ENCODE measurements at places on chromosomes 7 and 10. TPM values are rescaled to one million over a fixed set of nuclear protein-coding genes. Genes with fewer than 3 reads are reported as not detected.

The C1QL3 gene
- not detected for total RNA-seq

The MET gene
- total RNA-seq = not detected

The FAM25A gene
- not detected for total RNA-seq

The AMZ1 gene
- total RNA-seq = not detected

The MBLAC1 gene
- 5.6 TPM for total RNA-seq

DNA sequence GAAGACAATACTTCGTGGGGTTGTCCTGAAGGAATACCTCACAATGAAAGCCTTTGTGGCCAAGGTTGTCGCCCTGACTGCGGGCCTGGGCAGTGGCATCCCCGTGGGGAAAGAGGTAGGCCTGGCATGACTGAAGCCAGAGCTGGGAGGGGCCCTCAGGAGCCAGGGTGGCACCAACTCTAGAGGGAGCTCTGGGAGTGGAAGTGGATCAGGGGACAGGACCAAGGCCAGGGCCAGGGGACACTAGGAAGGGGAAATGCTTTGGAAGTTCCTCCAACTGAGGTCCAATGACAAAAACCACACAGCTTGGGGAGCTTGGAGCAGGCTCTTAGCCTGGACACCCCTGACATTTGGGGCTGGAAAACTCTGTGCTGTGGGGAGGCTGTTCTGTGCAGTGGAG is 5.8 kb downstream of the CLCN1 start:
- DNase-seq = no peak

The HKDC1 gene
- 0.80 TPM for total RNA-seq

- DNase-seq = no peak
Measured at GRCh38 chr10:58921421-58921855, 255.0 kb upstream of the PHYHIPL start.

- DNase-seq = no peak
Measured at GRCh38 chr10:79377557-79378382, 30.5 kb downstream of the PPIF start.

DNA sequence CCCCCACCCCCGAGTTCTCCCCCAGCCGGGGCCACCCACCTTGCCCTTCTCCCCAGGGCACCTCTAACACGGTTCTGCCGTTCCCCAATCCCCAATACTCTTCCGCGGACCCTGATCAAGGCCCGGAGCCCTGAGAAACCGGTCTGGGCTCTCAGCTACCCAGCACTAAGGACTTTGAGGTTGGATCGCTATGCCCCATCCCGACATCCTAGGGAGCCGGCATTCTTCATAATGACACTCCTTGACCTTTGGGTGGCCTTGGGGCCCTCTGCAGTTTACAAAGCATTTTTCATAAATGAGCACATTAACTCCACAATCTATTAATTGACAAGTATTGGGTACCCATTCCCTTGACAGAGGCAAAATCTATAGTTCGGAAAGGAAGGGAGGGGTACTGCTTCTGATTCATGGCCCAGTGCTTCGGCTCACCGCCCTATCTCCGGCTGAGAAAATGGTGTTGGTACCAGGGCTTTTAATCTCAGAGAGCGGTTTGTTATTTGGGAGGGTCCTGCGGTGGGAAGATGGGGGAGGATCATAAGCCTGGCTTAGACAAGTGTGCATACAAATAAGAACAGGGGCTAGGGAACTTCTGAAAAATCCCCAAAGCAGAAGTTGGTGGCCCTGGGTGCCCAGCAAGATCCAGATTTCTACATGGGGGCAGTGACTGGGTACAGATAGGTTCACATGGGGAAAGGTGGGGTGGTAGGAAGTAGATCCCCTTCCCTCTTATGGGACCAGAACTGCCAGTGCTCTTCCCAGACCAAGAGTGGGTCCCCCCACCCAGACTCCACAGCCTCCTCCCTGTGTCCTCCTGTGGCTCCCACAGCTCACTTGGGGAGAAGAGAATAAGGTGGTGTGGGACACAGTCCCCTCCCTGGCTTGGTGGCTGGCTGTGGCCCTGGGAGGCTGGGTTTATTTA is 3.2 kb downstream of the IMPDH1 start:
- DNase-seq = no peak

The CC2D2B gene
- not detected for total RNA-seq

The SEMA3A gene
- total RNA-seq = 0.10 TPM

DNA sequence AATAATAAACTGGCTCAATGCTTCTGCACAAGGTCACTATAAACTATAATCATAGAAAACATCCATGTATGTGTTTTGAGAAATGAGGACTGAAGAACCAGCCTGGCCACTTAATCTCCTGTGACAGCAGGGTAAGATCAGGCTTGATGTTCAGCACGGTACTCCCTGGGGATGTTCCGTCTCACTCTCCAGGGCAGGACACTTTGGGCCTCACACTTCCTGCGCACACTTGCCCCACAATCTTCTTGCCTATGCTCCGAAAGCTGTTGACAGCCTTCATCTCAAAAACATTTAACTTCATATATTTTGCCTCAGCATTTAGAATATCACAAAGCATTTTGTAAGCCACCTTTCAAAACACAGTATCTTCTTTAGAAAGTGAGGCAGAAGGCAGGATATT is 92.7 kb downstream of the PARD3 start:
- no peak for DNase-seq

The TEX47 gene
- not detected for total RNA-seq

DNA sequence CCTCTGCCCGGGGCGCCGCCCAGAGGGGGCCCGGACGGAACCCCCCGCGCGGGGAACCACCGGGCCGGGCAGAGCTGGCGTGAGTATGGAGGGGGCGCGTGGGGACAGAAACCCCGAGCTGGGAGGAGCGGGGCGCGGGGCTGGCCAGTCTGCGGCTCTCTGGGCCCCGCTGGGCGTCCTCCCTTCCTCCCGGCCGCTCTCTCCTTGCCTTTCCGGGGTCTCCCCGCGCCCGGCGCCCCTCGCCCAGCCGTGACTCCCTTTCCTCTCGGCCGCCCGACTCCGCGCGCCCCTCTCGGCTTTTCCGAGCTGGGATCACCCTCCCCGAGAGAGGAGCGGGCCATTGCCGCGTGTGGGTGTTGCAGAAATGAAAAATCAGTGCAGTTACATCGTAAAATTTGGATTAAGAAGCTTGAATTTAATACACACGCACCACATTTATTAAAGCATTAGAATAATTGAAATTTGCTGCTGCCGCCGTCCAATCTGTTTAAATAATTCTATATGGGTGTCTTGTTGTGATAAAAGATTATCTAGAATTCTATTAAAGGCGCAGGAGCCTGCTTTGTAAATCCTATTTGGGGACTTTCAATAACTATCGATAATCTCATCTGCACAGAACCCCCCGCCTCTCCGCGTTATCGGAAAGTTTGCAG is 9.1 kb downstream of the UNCX start:
- DNase-seq = no peak

GRCh38 chr7:17952387-17952786 is 12.1 kb upstream of the SNX13 start:
- DNase-seq = no peak

The STAMBPL1 gene
- 23.9 TPM for total RNA-seq

The MALRD1 gene
- 0.30 TPM for total RNA-seq

DNA sequence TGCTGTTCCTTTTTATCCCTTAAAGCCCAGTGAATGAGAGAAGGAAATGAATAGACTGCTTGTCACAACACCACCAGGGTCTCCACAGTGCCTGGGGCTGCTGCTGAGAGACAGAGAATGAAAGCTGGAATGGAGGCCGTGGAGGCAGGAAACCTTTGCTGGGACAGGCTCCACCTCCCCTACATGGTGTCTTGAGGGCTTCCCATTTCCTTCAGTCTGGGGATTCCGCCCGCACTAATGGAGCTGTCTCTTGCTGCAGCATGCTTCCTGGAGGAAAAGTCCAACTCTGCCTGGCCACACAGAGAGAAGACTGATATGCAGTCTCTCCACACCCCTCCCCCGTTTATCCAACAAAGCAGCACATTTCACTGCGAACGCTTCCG is 54.5 kb downstream of the LRRC4 start:
- no peak for DNase-seq

DNA sequence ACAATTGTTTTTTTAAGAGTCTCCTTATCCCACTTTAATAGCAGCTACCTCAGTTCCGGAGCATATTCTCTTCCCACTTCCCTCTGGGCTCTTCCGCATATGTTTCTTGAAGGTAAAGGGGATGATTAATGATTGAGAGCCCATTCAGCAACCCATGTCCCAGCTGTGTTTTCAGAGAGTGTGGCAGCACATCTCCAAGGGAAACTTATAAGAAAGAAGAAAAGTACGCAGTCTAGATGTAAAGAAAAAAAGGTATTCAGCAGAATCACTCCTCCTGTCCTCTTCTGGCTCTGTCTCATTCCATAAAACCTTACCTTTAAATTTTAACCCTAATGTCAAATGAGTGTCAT is 9.7 kb upstream of the ANKRD7 start:
- no peak for DNase-seq

The XRCC2 gene
- 1.1 TPM for total RNA-seq

DNA sequence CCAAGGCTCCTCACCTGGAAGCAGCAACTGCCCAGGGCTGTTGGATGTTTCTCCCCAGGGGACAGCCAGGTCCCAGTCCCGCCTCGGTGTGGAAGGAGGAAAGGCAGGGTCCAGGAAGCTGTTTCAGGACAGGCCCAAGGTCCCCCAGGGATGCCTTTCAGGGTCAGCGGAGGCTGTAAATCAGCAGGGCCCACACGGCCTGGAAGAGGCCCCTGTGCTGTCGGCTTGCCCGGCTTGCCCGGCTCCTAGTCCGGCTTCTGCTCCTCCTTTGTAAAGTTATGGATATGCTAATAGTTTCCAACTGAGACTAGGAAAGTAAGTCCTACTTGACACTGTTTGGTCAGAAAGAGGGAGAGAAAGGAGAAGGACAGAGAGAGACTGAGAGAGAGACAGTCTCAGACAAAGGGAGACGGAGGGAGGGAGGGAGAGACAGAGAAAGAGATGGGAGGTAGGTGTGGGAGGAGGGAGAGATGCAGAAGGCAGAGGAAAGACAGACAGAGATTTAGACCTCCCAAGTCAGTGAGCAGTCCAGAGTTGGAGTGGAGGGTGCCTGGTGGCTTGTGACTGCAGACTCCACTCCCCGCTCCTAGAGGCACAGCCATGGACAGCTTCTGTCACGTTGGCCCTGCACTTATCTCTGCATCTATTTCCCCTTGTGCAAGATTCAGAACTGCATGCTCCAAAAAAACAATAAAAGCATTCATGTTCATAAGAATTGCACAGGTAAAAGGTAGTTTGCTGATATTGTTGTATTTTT is 10.5 kb downstream of the IKZF1 start:
- DNase-seq = no peak

- no peak for DNase-seq
Measured at GRCh38 chr10:75000748-75001321, 110.6 kb upstream of the SAMD8 start.

The TRIM74 gene
- total RNA-seq = 8.3 TPM

- no peak for DNase-seq
Measured at GRCh38 chr7:73851410-73852338, 9.3 kb upstream of the TMEM270 start.

DNA sequence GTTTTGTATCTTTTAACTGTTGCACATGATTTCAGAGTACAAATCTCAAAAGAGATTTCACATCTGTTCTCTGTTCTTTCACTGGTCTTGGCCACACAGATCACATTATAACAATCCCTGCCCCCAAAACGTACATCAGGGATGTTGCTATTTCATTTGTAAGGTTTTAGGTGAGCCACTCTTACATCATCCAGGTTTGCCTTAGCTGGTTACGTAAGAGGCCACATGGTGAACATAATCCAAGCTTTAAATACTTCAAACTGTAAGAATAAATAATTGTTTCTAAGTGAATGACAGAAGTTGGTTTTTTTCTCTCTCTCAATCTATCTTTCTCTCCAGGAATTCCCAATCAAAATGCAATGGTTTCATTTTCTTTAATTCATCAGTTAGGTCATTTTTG is 245.9 kb upstream of the HGF start:
- no peak for DNase-seq

The HMX3 gene
- total RNA-seq = not detected

DNA sequence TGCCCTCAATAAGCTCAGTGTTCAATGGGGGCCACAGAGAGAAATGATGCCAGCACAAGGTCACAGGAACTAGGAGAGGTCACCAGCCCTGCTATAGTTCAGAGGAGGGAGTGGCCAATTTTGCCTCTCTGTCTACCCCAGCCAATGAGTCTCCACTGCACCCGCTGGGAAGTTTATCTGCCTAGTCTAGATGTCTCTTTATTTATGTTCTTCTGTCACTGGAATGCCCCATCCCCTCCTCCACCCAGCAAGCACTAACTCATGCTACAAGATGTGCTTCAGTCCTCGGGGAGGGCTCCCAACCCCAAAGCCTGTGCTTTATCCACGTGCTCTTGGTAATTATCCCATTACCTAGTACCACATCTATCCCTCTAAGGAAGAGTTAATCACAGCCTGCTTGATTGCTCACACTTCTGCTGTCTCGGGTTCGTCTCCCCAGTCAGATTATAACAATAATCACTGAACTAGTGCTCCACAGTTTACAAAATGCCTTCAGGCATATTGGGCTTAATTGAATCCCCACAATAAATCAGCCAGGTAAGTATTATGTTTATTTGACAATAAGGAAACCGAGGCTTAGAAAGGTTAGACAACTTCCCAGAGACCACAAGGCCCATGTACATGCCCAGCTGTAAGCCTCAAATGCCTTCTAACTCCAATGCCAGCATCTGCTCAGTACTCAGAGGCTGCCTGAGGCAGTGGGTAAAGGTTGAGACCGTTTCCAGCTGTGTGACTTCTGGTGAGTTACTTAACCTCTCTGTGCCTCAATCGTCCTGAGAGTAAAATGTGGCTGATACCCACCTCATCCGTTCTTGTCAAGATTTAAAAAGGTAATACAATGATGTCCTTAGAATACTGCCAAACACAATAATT is 3.9 kb downstream of the HIP1 start:
- DNase-seq = no peak

The INMT gene
- total RNA-seq = 0.77 TPM

The CDC14C gene
- not detected for total RNA-seq

GRCh38 chr7:112748381-112748780 is 41.8 kb downstream of the TMEM168 start:
- no peak for DNase-seq

DNA sequence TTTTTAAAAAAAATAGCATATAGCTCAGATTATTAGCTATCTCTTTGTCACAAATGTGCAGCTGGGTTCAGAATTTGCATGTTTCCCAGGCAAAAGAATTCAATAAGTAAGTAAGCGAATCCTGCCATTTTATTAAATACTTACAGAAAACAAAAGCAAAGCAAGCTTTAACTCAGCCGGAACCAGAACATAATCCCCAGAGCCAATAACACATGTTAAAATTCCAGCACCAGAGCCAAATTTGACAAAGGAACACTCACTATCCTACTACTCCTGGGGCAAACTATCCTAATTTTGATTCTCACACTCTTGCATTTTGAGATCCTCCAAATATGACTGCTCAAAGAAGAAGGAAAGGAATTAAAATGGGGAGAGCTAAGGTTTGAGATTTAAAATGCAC is 32.6 kb downstream of the LRRTM3 start:
- no peak for DNase-seq

GRCh38 chr10:14560274-14560673 is 214.4 kb downstream of the FAM107B start:
- DNase-seq = no peak

All from naive thymus-derived CD8-positive, alpha-beta T cell (primary cell).